ENCODE measurements at places on chromosomes 2 and 18.

DNA sequence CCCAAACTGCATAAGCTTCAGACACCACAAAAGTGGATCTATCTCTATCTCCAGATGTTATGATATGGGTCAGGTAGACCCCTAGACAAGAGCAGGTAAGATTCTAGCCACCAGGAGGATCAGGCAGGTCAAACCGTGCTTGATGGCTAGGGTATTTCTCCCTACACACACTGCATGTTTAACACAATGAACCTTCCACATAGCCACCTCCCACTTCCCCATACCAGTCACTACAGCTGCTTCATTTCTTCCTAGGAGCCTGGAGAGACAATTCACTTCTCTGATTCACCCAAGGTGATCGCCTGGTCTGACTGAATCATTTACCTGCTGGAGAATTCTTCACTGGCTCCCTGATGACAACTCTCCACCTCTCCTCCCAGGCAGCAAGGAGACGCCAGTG lies 66.0 kb upstream of the MYCN start:
- no peak for DNase-seq

GRCh38 chr2:38690499-38691420 lies 24.8 kb downstream of the GALM start:
- DNase-seq: no peak

DNA sequence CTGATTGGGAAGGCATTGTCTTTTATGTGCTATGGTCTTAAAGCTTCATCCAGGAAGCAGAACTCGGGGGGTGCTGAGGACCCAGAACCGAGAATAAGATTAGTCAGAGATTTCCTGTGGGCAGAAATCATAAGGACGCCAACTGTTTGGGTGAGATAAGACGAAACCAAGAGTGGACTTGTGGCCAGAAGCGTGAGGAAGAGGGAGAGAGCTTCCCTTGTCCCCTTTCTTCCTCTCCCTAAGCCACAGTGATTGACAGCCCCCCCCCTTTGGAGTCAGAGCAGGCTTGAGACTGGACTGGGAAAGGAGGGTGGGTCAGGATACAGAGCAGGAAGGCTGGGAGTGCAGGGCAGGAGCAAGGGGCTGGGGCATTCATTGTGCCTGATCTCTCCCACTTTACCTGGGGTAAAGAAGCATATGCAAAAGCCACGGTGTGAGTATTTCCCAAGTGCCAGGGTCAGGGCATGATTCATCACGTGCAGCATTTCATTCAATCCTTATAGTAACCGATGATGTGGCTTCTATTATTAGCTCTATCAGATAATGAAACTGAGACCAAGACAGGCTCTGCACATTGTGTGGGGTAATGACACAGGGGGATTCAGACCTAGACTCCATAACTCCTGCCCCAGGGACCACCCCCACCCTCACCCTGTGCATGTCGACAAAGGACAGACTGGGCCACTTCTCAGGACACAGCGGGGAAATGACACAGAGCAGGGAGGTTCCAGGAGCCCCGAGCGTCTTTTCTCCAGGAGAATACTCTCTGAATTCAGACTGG lies 3.0 kb upstream of the IL1RN start:
- DNase-seq: peak; percentile 34

- no peak for DNase-seq
Measured at GRCh38 chr2:66850376-66850775, 415.5 kb downstream of the MEIS1 start.

- no peak for DNase-seq
Measured at GRCh38 chr18:46630160-46630559, 26.9 kb downstream of the LOXHD1 start.

- DNase-seq: no peak
Measured at GRCh38 chr2:15147591-15147990, 413.5 kb downstream of the NBAS start.

DNA sequence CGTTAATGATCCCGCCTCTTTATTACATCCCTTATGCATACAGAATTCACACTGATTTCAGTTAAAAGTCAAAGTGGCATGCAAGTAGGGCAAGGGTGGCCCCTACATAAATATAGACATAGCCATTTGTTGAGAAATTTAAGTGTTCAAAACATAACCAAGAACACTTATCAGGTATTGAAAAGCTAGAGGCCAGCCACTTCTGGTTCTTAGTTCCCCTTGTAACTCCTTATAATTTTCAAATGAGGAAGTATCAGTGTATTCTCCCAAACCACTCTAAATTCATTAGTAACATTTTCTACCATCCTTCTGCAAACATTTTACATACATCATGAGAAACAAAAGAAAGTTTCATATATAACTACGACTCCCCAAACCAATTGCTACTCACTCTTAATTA lies 5.8 kb upstream of the ARL5A start:
- DNase-seq: no peak

DNA sequence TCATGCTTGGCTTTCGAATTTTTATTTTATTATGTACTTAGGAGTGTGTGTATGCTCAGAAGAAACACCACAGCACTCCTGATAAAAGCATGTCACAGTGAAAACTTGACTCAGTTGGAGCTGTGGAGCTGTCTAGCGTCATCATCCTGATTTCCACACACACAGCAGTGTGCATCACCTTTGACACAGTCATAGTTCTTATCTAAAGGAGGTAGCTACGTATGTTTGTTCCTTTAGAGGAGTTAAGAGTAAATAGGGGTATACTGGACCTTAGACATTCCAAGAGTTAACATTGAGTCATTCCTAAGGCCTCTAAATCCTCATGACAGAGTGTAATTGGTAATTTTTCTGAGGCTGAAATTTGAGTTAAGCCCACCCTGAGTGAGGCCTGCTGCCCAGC lies 96.9 kb downstream of the PHLPP1 start:
- DNase-seq: no peak

GRCh38 chr2:44444881-44445280 lies 83.1 kb downstream of the CAMKMT start:
- DNase-seq: no peak

DNA sequence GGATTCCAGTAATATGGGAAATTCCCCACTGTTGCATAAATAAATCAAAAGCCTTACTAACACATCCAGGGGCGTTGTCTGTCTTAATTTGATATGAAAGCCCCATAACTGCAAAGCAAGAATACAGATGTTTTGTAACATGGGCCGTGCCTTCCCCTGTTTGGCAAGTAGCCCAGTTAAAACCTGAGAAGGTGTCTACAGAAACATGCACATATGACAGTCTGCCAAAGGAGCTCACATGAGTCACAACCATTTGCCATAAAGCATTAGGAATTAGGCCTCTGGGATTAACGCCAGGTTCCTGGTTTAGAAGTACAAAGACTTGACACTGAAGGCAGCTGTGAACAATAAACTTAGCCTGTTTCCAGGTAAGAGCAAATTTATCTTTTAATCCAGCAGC lies 43.1 kb upstream of the LONRF2 start:
- DNase-seq: no peak

DNA sequence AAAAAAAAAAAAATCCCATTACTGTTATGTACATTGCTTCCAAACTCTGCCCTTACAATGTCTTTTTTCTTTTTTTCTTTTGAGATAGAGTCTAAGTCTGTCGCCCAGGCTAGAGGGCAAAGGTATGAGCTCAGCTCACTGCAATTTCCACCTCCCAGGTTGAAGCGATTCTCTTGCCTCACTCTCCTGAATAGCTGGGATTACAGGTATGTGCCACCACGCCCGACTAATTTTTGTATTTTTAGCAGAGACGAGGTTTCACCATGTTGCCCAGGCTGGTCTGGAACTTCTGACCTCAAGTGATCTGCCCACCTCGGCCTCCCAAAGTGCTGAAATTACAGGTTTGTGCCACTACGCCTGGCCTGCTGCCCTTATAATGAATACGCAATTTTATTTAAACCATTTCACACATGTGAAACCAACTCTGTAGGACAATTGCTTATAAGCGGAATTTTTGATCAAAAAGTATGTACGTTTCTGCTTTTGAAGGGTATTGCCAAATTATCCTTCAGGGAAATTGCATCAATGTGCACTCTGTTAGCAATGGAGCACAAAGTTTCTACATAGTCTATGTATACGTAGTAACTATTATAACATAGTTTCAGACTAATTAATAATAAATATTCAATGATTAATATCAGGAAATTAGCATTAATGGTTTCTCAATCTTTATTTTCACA lies 55.7 kb upstream of the ACTR3 start:
- DNase-seq: no peak

GRCh38 chr18:35203067-35203466 lies 37.8 kb upstream of the ZNF397 start:
- DNase-seq: no peak

- DNase-seq: no peak
Measured at GRCh38 chr2:49035481-49035880, 118.8 kb downstream of the FSHR start.

- DNase-seq: no peak
Measured at GRCh38 chr18:23629444-23629946, 33.2 kb downstream of the ANKRD29 start.

GRCh38 chr18:38427234-38427633 lies 861.6 kb upstream of the CELF4 start:
- DNase-seq: no peak

- DNase-seq: no peak
Measured at GRCh38 chr2:132607426-132608090, 62.4 kb downstream of the LYPD1 start.

DNA sequence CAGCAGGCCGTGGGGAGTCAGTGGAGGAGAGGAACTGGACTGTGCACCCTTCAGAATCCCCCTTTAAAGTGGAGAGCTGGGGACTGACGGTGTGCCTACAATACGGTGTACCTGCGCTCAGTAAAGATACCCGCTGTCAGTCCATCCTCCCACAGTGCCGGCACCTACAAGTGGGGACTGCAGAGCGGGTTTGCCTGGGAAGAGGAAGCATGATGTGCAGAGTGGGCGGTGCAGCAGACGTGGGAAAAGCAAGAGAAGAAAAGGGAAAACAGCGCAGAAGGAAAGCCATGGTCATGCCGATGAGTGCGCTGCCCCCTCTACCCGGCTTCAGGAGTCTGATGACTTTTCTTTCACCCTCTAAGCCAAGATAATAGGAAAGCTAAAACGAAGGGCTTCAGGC lies 148.0 kb downstream of the TPO start:
- DNase-seq: no peak

- DNase-seq: no peak
Measured at GRCh38 chr18:59551902-59552635, 145.2 kb downstream of the CCBE1 start.

GRCh38 chr18:58929206-58929605 lies 64.5 kb downstream of the ZNF532 start:
- DNase-seq: no peak

- DNase-seq: no peak
Measured at GRCh38 chr2:235135990-235136561, 184.3 kb downstream of the SH3BP4 start.

GRCh38 chr18:78936251-78937005 lies 43.2 kb upstream of the SALL3 start:
- no peak for DNase-seq

GRCh38 chr2:42429352-42429751 lies 64.4 kb downstream of the KCNG3 start:
- no peak for DNase-seq
